ENCODE measurements at places on chromosomes 13 and 19.

- no peak for DNase-seq
Observed at GRCh38 chr13:42047561-42048341, 697 bp upstream of the DGKH start.

DNA sequence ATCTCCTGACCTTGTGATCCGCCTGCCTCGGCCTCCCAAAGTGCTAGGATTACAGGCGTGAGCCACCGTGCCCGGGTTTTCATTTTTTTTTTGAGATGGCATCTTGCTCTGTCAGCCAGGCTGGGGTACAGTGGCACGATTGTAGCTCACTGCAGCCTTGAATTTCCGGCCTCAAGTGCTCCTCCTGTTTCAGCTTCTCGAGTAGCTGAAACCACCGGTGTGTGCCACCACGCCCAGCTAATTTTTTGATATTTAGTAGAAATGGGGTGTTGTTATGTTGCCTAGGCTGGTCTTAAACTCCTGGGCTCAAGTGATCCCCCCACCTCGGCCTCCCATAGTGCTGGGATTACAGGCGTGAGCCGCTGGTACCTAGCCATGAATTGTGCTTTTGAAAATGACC lies 5.9 kb downstream of the ADAT3 start:
- DNase-seq = no peak

DNA sequence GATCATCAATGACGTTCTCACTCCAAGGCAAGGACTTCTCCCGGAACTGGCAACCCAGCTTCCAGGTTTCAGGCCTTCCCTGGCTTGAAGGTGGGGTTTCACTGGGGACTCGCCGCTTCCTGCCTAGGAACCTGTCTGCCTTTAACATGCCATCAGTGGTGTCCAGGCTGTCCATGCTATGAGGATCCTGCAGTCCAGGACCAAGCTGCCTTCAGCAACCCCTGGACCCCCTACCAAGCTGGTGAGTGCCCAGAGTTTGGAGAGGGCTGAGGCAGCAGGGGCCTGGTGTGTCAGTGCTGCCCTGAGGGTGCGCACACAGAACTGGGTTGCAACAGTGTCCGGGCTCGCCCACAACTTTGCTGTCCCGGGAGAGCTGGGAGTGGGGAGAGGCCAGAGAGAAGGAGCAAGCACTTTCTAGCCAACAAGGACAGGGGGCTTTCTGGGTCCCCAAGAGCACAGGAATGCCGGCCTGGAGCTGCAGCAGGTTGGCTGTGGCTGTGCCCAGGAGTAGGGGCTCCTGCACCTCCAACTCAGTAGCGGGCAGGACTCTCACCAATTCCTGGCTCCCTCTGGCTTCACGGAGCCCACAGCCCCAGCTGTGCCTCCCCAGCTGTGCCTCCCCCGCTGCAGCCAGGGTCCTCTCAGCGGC lies 1563.2 kb upstream of the MIR17HG start:
- no peak for DNase-seq

GRCh38 chr13:36981156-36981743 lies 17.9 kb downstream of the ALG5 start:
- no peak for DNase-seq

Data from stimulated activated CD4-positive, alpha-beta T cell treated with anti-CD3 and anti-CD28 coated beads, TNF-alpha, amount 100 ng/mL, for 24 hours (primary cell).